ENCODE measurements at places on chromosomes 16 and 17.

GRCh38 chr16:14284371-14284770 is 213.3 kb downstream of the MRTFB start:
- no peak for DNase-seq

DNA sequence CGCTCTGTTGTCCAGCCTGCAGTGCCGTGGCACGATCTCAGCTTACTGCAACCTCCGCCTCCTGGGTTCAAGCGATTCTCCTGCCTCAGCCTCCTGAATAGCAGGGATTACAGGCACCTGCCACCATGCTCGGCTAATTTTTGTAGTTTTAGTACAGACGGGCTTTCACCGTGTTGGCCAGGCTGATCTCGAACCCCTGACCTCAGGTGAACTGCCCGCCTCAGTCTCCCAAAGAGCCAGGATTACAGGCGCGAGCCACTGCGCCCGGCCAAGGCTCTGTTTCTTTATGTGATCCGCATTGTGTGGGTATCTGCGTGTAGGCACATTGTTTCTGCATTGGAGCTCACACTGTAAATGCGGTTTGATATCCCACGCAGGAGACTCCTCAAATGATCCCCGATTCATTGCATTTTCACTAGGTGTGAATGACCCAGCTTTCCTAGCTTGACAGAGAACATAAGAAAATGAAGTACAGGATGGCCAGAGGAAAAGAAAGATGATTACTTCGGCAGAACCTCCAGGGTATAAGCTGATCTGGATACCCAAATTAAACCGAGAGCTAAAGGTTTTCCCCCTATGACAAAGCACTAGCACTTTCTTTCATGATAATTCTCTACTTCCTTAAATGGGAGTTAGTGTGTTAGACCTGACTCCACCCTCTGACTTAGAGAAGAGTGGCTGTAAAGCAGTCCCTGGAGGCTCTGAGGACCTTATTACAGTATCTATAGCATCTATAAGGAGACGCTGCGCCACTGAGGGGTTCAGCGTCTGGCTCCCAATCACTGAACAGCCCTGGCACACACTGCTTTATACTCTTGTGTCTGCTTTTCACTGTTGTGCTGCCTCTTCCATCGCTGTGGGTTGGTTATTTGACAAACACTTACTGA is 17.3 kb downstream of the COTL1 start:
- DNase-seq: no peak

GRCh38 chr16:82195917-82196494 is 26.0 kb upstream of the MPHOSPH6 start:
- DNase-seq: no peak

DNA sequence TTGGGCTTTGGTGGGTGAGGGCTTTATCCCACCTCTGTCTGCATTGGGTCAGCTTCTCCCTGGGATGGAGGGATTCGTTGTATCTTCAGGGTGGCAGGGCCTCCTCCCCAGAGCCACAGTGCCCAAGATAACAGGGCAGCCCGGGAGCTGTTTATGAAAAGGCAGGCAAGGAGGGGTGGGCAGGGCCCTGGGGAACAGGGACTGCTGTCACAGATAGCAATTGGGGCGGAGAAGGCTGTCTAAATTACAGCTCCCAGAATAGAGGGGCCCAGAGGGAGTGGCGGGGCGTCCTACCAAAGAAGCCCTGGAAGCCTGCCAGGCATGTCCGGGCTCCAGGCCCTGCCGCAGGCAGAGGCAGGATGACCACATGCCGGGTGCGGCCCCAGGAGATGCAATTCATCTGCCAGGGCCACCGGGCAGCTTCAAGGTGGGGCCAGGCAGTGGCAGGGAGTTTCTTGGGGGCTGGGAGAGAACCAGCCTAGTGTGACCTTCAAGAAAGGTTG is 18.8 kb upstream of the PHOSPHO1 start:
- DNase-seq: no peak

DNA sequence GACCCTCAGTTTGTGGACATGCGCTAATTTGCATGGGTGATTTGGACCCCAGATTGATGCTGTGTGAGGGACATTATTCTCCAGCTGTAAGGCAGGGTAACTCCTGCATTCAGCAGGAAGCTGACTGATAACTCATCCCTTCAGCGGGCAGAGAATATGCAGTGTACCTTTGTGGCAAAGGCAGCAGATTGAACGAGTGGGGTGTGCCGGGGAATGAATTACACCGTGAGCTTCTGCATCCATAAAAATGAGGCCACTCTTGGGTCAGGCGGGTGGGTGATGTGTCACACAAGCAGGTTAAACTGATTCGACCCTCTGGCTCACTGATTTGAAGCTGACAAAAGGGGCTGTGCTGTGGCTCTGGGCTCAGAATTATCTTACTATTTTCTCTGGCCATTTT is 128.9 kb upstream of the PMFBP1 start:
- no peak for DNase-seq

GRCh38 chr17:9115214-9116191 is 94.2 kb downstream of the NTN1 start:
- DNase-seq: peak; percentile 11

DNA sequence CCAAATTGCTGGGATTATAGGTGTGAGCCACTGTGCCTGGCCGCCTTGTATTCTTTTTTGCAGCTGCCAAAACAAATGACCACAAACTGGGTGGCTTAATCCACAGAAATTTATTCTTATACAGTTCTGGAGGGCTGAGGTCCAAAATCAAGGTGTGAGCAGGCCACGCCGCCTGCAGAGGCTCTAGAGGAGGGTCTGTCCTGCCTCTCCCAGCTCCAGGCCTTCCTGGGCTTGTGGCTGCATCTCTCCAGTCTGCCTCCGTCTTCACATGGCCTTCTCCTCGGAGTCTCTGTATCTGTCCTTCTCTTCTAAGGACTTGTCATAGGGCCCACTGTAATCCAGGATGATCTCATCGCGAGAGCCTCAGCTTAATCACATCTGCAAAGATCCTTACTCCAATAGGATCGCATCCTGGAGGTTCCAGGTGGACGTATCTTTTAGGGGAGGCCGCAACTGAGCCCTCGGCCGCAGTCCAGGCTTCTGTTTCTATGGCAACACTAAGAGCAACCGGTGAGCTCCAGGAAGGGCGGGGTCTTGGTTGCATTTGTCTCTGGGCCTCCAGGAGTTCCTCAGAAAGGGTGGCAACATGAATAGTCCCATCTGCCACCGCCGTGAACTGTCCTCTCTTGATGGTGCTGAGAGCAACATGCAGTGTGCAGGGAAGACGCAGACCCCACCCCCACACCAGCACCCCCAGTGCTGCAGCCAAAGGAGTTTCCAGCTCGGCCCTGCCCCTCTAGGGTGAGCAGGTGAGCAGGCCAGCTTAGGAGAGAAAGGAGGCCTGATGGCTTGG is 29.5 kb upstream of the CREBBP start:
- no peak for DNase-seq

DNA sequence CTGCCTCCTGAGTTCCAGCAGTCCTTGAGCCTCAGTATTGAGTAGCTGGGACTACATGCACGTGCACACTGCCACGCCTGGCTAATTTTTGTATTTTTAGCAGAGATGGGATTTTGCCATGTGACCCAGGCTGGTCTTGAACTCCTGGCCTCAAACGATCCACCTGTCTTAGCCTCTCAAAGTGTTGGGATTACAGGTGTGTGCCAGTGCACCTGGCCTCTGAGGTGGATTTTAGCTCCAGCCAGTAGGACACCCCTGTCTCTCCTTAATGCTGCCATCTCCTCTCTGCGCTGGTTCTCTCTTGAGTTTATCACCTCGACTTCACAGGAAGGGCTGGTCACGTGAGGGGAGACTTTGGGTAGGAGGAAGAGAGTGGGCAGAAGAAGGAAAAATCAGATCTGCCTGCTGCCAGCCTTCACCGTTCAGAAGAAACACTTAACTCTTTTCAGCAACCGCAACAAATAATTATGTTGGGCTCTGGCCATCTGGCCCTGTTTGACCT is 55.1 kb downstream of the NDE1 start:
- DNase-seq: no peak

- DNase-seq: no peak
These were observed 1200.0 kb downstream of the CDH11 start for GRCh38 chr16:63921737-63922295.

- DNase-seq: no peak
These were observed 36.2 kb upstream of the DNAH17 start for GRCh38 chr17:78613416-78613815.

- DNase-seq: no peak
These were observed 5.7 kb upstream of the KRT17 start for GRCh38 chr17:41629826-41630670.

GRCh38 chr17:34607917-34608316 is 28.5 kb downstream of the TMEM132E start:
- no peak for DNase-seq

DNA sequence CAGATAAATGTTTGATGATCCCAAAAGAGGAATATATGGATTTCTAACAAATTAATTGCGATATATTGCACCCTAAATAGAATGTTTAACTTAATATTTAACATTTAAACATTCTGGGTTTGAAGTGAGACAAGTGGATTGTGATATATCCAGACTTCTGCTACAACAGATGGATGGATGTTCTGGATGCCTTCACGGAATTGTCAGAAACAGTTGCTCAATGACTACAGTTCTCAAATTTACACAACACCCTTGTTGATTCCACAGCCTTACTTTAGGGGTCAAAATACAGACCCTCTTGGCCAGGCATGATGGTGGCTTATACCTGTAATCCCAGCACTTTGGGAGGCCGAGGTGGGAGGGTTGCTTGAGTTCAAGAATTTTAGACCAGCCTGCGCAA is 250.8 kb downstream of the RBFOX1 start:
- no peak for DNase-seq
